ENCODE measurements at places on chromosomes 13 and 19.

DNA sequence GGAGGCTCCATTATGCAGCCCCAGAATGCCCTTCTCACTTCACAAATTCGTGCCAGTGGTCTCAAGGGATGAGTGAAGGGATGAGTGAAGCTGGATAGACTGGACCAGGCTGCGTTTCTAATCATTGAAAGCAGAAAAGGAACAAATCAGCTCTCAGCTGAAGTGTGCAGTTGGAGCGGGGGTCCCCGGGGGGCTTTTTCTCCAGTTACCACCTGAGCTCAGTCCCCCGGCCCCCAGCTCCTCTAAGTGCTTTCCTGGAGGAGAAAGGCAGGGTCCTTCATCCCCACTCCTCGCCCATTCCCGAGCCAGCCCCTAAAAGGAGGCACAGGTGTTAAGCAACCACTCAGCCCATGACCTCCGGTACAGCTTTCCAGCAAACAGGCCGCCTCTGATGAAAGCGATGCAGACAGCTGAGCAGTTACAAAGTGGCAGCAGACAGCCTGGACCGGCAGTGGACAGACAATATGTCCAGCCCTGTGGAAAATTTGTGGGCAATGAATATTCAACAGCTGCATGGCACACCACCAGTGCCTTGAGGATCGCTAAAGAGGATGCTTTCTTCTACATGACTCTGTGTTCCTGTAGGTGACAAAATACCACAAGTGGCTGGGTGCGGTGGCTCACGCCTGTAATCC is 110.7 kb upstream of the UBL3 start:
- no peak for DNase-seq

DNA sequence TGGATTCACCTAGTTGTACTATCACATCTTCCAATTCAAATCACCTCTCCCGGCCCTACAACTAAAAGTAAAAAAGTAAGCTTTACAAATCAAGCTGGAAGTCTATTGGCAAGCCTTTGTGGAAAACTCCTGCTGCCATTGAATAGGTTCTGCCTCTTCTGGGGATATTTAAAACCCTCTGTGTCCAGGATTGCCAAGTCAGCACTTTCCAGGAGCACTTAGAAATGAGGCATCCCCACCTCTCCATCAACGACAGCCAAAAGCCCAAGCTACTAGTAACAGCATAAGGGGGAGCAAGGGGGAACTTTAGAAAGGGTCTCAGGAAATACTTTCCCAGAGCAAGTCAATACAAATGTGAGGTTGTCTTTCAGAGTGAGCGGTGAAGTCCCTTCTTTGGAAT is 85.0 kb upstream of the OBI1 start:
- DNase-seq, result no peak

DNA sequence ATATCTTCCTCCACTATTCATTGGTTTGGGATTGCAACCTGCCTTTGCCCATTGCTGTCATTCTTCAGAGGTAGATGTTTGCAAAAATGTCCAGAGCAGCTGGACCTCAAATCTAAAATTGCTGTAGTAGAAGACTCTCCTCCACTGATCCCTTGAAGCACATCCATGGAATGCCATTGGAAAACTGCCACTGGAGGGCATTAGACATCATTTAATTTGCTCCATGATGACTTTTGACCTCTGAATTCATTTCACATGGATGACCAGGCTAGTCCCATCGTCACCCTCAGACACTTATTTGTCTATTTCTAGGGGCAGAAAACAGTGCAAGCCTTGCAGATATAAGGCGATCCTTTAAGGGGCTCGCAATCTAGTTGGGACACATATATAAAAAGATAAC is 33.9 kb upstream of the FLT1 start:
- no peak for DNase-seq

GRCh38 chr19:48914181-48914580 is 14.1 kb downstream of the NUCB1 start:
- DNase-seq, result no peak

DNA sequence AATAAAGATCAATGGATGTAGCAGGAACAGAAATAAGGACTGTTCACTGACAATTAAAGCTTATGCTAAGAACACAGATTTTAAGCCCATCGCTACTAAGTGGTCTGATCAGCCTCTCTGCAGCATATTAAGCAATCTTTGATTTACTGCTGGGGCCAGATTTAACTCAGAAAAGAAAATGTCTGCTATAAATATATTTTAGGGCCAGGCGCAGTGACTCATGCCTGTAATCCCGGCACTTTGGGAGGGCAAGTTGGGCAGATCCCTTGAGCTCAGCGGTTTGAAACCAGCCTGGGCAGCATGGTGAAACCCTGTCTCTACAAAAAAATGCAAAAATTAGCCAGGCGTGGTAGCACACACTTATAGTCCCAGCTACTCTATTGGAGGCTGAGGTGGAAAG is 43.0 kb downstream of the METTL21C start:
- DNase-seq, result no peak

DNA sequence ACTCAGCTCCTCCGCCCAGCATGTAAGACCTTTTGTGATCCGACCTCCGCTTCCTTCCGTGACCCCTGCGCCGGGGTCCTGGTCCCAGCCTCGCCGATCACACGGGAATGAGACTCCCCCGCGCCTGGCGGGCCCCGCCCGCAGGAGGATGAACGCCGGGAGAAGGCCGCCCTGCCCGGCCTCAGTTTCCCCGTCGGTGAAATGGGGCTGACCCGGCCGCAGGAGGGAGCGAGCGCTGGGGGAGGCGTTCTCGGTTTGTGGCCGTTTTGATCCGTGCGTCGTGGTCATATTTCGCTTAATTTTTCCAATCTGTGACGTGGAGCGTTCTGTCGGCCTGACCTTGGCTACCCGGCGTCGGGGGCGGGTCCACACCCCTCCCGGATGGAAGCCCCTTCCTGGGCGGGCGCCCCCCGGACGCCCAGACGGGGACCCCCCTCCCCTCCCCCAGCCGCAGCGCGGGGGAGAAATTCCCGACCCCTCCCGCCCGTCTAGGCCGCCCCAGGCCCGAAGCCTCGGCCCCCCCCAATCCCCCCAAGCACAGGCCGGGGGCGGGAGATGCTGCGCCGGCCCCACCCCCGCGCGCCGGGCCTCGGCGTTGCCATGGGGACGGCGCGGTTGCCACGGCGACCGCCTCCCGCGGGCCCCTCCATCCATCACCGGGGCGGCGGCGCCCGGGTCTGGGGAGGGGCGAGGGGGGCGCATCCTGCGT is 11.1 kb downstream of the PALM start:
- no peak for DNase-seq

DNA sequence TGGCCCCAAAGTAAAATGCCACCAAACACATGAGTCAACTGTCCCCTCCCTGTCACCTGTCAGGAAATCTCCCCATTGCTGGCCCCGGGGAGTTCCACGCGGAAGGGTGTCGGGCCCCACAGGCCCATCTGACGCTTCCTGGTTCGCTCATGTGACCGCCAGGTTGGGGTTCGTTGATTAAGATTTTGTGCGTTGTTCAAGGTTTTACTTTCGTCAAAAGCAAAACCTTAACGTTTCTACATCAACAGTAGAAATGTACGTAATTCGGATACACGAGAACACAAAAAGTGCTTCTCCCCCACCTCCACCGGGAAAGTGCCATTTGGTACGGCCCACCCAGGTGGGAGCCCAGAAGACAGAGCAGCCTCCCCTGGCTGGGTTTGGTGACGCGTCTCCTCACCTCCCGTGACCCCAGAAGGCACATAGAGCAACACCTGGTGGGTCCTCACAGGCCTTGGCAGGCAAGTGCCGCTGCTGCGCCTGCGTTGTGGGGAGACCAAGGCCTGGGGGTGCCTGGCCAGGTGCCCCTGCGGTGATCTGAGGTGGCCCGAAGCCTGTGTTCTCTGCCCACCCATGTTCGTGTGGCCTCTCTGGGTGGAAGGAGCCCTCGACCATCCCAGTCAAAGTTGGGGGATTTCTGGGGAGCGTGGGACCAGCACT is 161.6 kb downstream of the KDM4B start:
- no peak for DNase-seq

- DNase-seq, result no peak
Observed at GRCh38 chr19:18053576-18054219, 33.0 kb downstream of the IL12RB1 start.

DNA sequence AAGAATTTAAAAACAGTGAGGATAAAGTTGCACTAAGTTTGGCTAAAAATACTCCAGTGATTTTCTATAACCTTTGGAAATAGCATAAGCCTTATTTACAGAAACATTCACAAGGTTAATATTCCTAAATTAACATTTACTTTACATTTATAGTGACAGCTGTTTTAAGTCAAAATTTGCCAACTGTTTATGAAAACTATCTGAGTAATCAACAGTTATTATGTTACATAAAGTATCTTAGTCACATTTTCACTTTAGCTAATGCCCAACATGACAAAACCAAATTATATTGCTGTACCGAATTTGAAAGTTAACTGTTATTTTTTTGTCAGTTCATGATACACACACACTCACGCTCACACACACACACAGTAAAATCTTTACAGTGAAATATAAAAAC is 1.2 kb downstream of the TNFRSF19 start:
- no peak for DNase-seq

DNA sequence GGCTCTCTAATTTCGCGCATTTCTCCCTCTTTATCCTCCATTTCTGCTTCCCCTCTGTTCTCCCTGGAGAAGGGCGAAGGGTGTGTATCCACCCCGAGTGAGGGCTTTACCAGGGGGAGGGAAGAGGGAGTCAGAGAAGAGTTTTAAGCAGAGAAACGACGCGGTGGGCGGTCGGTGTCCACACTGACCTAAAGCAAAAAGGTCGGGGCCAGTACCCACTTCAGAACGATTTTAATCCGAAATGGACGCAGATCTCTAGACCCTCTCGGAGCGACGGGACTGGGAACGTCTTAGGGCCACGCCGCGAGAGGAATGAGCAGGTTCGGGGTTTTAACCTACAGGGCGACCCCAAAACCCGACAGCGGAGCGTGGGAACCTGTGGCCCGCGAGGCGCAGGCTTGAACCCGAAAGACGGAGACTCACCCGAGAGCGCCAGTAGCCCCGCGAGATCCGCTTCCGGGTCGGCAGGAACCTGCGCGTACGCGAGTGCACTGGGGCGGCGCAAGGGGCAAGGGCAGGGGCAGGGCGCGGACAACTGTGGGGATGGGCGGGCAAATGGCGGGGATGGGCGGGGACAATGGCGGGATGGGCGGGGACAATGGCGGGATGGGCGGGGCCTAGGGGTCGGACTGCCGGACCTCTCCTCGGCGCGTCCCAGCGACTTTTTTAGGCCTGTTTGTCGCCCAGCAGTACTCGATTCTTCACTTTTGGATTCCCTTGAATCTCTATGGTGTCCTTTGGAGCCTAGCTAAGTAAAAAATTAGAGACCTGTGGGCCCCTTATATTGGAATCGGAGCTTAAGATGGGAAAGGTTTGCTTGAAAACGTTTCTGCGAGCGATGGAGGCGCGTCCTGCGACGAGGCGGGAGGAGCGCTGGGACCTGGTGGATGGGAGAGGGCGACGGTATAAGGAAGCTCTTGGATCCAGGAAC is at the start of gene ZNF677:
Gene ZNF677 (minus strand): TSS at position 463 of the 931 bp plus-strand sequence. CDS start 3,323 bp downstream, outside the sequence.
- DNase-seq, result peak; percentile 91

DNA sequence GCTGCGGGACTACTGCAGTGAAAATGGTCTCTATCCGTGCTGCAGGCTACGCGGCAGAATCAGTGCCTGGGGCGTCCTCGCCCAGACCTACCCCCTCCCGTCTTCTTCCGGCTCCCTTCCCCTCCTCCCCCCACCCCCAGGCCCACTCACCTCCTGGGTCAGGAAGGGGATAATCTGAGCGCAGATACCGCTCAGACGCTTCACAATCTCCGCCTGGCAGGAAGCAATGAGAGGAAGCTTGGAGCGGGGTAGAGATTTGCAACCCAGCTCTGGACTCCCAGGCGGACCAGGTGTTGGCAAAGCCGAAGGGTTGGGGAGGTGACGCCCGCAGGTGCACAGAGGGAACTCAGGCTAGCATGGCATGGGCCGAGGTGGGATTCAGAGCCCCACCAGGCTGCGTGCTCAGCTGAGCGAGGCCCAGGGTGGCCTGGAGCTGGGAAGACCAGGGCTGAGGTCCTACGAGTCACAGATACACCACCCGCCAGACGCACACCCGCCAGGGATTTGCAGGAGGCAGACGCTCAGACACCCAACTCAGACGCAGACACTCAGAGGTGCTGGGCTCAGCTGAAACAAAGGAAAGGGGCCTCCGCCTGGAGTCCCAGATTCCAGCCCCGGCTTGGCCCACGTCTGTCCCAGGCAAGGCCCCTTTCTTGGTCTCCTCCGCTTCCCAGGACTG is 4.1 kb downstream of the TLE2 start:
- no peak for DNase-seq

GRCh38 chr13:95385798-95386197 is 84.5 kb upstream of the ABCC4 start:
- DNase-seq, result no peak

DNA sequence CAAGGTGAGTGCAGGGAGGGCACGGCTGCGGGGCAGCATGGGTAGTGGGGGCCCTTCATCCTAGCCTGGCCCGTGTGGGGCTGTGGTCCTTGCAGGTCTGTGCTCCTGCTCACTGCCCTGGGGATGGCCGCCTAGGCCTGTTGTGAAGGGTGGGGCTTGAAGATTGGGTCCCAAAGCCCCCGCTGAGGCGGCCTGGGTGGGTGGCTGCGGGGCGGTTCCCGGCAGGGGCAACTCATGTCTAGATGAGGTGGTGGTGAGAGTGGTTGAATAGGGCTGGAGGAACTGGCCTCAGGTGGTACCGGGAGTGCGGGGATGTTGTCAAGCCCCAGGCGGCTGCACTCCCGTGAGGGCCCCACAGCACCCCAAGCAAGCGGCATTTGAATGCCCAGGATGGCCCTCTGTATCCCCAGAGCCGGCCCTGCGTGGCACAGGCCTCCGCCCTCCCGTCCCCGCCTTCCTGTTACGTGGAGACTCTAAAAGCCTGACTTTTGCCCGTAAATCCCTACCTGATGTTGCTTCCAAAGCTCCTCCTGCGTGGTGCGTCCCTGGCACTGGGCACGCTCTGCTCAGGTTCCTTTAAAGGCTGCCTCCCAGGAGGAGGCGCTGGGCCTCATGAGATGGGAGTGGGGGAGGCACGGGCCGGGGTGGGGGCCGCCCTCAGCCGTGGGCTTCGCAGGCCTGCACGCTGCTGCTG is 15.0 kb downstream of the SPPL2B start:
- no peak for DNase-seq

DNA sequence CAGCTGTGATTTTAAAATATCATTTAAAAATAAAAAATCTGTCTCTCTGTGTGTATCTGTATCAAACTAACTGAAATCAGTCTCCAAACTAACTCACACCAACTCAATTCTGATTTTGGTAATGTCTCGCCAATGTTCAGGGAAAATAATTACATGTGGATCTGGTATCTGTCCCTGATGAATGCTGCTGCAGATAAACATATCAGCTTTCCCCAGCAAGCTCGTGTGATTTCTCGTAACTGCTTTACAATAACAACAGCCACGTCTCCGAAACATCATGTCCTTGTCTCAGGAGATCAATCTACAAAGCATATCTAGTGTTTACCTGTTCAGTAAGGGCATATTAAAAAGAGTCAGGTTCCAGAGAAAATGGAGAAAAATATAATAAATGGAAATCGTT is 129.0 kb downstream of the IRS2 start:
- DNase-seq, result no peak

All from nucleus accumbens (tissue), 56 donors.